Head of caudate nucleus (tissue), 42 donors: ENCODE measurements at places on chromosomes 16 and 17.
A peak's percentile ranks its signal among the peaks of the same experiment; 100 is the strongest.

DNA sequence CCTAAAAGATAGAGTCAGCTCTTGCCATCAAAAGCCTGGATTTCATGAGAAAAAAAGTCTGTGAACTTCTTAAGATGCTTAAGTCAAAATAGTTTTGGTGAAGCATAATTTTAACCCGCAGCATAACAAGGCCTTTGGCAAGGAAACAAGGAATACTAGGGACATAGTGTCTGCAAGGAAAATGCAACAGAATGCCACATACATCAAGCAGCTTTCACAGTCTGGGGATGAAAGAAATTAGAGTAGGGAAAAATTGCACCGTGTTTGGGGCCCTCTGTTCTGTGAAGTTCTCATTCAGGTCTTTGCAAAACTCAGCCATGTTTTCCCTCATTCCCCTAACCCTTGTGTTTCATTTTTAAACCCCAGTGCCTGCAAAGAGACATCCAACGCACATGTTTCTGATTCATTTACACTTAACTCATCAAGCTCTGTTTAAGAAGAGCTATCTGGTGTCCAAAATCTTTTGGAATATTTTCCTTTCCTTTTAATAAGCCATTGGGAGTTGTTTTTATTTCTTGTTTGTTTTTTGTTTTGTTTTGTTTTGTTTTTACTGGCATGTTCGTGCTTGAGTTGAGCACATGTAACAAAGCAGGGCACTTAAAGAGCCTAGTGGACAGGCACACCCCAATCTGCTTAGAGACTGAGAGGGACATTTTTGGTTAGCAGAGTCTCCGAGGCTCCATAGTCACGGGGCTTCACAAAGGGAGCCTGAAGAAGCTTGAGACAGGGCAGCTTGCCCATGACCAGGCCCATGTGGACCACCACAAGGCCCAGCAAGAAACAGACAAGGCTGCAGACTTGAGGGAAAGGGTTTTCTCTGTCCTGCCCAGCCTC lies 116.5 kb downstream of the ANKFN1 start:
- DNase-seq, result no peak

GRCh38 chr16:89899879-89900481 lies 18.7 kb upstream of the MC1R start:
- no peak for DNase-seq

DNA sequence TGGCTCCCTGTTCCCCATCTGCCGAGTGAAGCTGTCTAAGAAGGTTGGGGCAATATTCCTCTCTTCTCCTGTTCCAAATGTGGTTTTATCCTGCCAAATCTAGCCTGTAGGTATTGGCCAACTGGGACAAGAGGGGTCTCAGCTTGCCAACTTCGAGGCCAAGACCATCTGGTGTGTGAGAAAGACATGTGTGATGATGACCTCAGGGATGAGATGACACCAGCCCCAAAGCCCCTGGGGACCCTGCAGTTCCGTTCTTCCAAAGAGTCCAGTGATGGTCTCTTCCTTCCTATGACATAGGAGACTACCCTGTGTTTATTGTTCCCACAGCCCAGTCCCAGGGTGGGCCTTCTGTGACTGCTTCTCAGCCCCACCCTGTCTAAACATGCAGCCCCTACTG lies 34.8 kb upstream of the ADAMTS18 start:
- DNase-seq, result no peak

GRCh38 chr17:18323007-18323406 lies 7.9 kb downstream of the SMCR8 start:
- no peak for DNase-seq

DNA sequence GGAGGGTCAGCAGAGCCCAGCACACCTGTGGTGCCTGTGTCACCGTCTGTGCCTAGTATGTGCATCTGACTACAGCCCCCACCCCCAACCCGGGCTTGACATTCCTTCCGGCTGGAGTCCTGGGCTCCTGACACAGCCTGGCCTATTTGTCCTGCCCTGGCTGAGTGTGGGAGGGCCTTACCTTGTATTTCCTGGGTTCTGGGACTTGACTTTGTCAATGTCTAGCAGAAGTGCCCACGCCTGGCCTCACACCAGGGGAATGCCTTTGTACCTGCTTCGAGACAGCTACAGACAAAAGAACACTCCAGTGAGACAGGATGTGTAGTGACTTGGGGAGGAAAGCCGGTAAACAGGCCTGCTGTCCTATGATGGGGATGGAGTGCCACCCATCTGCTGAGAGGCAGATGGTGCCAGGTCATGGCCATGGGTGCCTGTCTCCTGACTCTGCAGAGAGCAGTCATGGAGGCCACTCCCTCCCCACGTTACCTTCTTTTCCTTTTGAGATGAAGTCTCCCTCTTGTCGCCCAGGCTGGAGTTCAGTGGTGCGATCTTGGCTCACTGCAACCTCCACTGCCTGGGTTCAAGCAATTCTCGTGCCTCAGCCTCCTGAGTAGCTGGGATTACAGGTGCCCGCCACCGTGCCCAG lies 42.8 kb downstream of the TNFRSF13B start:
- no peak for DNase-seq

GRCh38 chr17:34757106-34757505 lies 177.7 kb downstream of the TMEM132E start:
- no peak for DNase-seq

- no peak for DNase-seq
Measured at GRCh38 chr16:66390346-66391108, 24.0 kb downstream of the CDH5 start.

DNA sequence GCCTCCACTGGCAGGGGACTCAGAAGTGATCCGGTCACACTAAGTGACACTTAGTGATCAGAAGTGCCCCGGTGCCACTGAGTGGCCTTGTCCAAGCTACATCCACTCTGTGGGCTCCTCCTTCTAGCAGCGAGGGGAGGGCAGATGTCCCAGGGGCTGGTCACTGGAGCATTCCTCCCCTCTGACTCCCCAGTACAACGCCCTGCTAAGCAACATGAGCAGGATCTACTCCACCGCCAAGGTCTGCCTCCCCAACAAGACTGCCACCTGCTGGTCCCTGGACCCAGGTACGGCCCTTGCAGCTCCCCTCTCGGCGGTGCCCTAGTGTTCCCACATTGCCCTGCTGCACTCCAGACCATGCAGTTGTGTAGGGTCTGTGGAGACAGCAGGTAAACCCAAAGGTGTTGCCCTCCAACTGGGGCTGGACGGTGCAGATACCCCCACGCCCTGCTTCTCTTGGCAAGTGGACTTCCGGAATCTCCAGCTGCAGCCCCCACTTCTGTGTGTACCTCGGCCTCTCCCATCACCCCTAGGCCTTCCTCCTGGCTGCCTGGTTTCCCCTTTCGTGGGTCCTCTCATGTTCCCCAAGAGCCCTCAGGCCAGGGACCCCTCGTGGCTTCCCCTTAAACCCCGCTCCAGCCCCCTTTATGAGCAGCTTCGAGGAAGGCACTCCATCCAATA lies 2.1 kb downstream of the ACE start:
- DNase-seq, result peak; percentile 77

GRCh38 chr17:21288571-21289017 lies 4.1 kb downstream of the MAP2K3 start:
- DNase-seq, result no peak

- no peak for DNase-seq
Measured at GRCh38 chr16:56518425-56518824, 1.4 kb downstream of the BBS2 start.

DNA sequence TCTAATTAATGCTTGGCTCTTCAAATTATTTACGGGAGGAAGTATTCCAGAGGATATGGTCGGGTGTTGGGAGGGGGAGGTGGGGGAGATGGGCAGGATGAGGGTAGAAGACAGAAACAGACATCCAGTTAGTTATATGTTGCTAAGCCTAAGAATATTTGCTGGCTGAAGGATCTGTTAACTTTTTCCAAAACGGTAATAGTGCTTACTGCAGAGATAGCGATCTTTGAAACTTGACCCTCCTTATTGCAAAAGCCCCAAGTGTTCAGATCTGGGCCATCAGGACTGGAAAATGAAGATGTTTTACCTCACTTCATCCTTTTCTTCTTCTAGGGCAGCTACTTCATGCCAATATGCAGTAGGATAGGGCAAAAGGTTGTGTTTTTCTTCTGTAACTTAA lies 27.0 kb upstream of the MMD start:
- no peak for DNase-seq

GRCh38 chr16:586047-586644 lies 3.7 kb upstream of the RAB40C start:
- DNase-seq, result no peak

DNA sequence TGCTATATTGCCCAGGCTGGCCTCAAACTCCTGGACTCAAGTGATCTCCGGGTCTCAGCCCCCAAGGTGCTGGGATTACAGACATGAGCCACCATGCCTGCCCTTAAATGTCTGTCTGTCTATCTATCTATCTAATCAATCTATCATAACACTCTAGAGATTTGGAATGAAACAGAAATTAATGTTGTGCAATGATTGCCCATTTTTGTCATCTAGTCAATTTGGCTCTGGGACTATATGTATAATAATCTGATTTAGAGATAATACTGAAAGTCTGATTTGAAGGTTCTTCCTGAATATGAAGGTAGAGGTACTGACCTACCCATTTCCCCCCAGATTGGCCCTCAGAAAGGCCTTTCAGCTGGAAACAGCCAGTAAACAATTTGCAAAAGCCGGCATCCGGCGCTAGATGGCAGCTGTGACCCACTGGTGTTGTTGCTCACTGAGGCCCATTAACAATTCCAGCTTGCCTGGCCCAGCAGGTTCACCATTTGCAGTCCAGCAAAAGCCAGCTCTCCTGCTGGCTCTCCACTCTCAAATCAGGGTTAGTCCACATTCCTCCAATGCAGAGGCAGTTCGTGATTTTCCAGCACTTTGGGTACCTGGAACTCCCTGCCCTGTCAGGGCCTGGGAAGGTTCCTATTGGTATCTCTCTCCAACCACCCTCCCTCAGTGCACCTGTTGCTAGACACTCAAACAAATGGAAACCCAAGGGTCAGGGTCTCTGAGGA lies 22.9 kb upstream of the C16orf87 start:
- peak; percentile 85 for DNase-seq

GRCh38 chr16:73543970-73544599 lies 496.2 kb upstream of the ZFHX3 start:
- no peak for DNase-seq

GRCh38 chr17:396788-397187 lies 44.2 kb upstream of the RPH3AL start:
- no peak for DNase-seq

DNA sequence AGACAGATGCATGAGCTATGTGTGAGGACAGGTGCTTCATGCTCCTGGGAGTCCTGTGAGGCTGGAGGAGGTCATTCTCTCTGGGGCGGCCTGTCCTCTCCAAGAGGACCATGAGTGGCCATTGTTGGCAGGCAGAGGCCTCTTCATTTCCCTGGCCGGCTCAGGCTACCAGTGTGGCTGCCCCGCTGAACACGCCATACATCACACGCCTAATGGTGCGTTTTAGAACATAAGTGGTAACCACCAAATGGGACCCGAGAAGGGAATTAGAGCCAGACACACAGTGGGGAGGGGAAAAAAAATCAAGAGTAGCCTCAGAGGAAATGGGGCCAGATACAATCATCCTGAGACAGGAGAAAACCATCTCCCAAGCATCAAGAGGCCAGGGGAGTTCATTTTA lies 140.0 kb downstream of the SPACA3 start:
- no peak for DNase-seq

DNA sequence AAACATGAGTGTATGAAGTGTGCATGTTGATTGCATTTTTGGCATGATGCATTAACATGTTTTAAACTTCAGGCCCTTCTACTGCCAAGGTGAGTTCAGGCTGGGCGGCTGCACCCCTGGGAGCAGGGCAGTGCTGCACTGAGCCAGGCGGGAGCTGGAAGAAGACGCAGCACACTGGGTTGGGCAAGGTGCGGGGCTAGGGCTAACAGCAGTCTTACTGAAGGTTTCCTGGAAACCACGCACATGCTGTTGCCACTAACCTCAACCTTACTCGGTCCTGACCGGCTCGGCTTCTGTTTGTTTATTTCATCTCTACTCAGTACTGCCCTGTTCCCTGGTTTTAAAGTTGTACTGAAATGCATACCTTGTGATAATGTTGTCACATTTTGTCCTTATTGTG lies 61.0 kb downstream of the MAP2K4 start:
- no peak for DNase-seq

DNA sequence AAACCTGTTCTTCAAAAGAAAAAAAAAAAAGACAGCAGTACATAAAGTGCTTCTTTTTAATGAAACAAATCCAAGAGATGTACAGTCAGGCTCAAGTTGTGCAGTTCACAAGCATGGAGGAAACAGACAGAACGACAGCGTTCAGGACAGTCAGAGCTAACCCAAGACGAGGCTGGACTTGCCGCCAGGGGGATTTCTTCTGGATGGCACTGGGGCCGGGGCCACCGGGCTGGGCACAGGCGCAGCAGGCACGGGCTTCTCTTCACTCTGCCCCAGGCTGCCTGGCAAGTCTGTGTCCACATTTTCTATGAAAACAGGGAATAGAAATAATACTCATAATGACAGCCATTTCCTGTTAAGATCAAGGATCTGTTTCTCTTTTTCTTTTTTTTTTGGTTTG lies 4.4 kb upstream of the NT5C start:
- DNase-seq, result no peak
